ENCODE measurements at places on chromosomes 5 and 9. TPM values are rescaled to one million over a fixed set of nuclear protein-coding genes. Genes with fewer than 3 reads are reported as not detected.

DNA sequence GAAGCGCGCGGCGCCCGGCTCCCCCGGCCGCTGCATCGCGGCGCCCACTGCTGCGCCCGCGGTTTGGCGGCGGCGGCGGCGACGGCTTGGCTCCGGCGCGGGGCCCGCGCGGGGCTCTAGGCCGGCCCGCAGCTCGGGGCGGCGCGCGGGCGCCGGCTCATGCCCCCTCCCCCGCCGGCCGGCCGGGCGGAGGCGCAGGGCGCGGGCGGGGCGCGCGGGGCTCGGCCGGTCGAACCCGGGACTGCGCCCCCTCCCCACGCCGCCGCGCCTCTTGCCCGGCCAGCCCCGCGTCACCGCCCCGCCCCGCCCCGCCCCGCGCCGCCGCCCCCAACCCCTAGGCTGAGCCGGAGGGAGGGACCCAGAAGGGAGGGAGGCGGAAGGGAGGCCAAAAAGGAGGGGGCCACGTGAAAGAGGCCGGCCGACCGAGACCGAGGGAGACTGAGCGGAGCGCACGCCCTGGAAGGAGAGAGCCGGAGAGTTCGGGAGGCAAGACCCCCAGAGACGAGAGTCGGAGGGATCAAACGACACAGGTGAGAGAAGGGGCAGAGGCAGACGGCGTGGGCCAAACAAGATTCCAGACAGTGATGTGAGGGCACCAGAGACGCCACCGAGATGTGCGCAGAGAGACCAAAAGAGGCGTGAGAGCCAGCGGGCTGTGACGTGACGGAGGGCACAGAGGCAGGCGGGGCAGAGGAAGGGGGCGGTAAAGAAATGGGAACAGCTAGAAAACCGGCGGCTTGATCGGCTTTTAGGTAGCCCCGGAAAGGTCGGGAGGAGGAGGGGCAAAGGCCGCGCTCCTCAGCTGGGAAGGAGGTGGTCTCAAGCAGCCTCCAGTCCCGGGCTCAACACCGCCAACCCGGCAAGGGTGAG is at the start of gene BARX1:
BARX1 (minus strand) TSS at position 245 of the 870 bp plus-strand sequence; CDS start at position 36, 209 bp downstream.
- DNase-seq: no peak

DNA sequence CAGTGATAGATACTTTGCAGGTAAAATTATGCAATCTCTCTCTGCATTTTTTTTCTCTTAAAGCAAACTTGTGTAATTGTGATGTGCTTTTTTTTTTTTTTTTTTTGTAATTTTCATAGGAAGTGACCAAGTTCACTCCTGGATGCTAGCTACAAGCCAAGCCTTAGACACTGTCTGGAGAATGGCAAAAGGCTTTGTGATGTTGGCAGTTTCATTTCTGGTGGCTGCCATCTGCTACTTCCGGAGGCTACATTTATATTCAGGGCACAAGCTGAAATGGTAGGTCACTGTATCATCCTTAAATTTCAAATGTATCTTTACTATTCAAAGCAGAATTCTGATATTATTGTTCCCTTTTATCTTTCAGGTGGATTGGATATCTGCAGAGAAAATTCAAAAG is 19.3 kb downstream of the OTULINL start:
- DNase-seq: no peak

DNA sequence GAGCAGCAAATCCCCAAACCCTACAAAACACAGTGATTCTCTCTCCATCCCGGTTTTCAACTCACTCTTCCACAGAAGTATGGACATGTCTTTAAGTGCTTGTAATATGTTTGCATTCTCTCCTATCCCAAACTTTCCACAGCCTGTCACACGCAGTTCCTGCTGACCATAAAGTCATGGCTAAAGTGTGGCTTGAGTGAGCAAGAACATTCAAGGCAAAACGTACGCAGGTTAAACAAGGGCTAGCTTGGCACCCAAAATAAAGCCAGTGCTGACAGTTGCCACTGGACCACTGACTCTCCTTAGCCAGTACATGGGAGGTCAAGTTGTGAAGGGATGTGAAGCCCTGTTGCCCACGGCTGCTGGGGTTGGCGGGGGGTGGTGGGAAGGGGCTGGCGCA is 211.1 kb upstream of the IRX1 start:
- no peak for DNase-seq

DNA sequence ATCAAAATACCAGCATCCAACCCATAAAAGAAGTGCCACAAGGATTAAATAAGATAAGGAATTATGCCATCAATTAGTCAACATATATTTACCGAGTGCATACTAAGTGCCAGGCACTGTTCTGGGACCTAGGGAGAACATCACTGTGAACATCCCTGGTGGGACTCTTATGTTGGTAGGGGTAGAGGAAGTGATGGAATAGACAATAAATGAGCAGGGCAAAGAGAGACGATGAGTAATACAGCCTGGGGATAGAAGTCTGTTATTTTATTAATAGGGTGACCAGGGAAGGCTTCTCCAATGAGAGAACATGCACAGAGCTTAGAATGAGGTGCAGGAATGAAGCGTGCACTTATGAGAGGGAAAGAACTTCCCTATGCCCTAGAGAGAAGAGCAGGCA is 47.4 kb upstream of the VLDLR start:
- no peak for DNase-seq

GRCh38 chr9:18942801-18943200 is 90.2 kb downstream of the SAXO1 start:
- no peak for DNase-seq

The SHOC1 gene
- total RNA-seq: not detected

The NTNG2 gene
- not detected for total RNA-seq

The DRD1 gene
- total RNA-seq: not detected

The CDH10 gene
- not detected for total RNA-seq

Data from transverse colon (tissue), 4 donors.